ENCODE measurements at places on chromosomes 2 and 18.

GRCh38 chr2:150938527-150938926 is 323.1 kb downstream of the RBM43 start:
- no peak for DNase-seq

DNA sequence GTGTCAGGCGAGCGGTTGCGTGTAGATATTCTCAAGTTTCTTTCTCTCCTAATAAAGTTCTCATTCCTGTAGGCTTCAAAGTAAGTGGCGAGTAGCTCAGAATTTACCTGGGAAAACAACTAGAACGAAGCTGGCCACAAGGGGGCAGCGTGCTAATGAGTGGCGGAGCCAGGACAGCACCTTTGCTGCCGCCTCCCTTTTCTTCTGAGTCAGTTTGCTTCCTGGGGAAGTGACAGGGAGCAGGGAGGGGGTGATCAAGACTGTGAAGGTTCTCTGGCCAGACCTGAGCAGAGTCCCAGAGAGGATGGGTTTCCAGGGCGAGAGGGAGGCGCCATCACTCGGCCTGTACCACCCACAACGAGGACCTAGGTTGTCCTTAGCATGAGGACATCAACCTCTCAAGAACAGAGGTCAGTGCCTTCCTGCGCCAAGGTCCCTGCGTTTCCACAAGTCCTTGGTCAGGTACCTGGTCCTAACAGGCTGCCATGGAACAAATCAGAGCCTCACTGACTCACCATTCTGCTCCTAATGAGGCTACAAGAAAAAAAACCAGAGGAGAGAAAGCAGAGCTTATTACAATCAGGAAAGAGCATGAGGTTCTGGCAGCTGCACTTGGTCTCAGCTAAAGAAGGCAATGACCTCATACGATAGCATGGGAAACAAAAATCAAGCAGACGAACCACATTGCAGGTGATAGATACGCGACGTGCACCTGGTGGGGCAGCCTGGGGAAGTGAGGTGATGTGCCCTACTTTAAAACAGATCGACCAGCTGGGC is 98.7 kb downstream of the PLB1 start:
- peak; percentile 86 for DNase-seq

DNA sequence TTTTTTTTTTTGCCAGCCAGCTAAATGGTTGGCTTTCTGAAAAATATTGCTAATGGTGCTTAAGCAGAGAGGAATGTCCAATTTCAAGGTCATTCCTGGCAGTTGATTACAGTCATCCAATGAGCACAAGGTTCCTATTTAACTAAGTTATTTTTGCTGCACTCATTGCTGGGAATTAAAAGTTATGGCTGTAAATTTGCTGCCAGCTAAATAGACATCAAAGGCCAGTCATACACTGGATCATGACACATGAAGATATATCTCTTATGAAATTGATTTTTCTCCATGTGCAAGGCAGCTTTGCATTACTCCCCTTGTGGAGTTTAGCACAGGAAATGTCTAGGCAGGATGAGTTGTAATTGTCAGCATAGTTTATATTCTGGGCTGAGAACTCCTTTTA is 1898.4 kb upstream of the CELF4 start:
- DNase-seq, result no peak

- no peak for DNase-seq
These were observed 76.6 kb upstream of the BZW1 start for GRCh38 chr2:200735061-200735460.

GRCh38 chr18:9594823-9595596 is 19.3 kb downstream of the PPP4R1 start:
- no peak for DNase-seq

GRCh38 chr2:106956879-106957278 is 70.9 kb upstream of the ST6GAL2 start:
- no peak for DNase-seq

GRCh38 chr2:239979243-239980023 is 45.7 kb downstream of the NDUFA10 start:
- no peak for DNase-seq

- no peak for DNase-seq
These were observed 306.9 kb downstream of the ZNF516 start for GRCh38 chr18:76188097-76188496.

GRCh38 chr2:204042401-204042800 is 105.8 kb downstream of the ICOS start:
- DNase-seq, result no peak

- DNase-seq, result no peak
These were observed 108.3 kb upstream of the MAP3K20 start for GRCh38 chr2:172967036-172967982.

DNA sequence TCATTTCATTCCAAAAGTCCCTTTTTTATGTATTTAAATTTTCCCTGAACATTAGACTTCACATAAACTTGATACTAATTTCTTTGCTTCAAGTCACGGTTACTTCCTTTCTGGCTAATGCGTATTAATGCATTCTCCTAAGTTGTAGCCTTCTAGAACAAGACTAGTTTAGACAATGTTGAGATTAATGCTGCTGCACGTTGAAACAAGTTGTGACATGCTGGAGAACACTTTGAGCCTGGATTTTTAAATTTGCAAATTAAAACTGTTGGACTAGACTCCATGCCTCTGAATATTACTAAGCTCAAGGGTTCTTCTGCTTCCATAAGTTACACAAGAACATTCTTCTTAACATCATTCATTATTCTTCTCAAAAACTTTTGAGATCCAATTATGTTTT is 29.1 kb downstream of the ID2 start:
- DNase-seq, result no peak

GRCh38 chr2:170503971-170504809 is 210.9 kb upstream of the SP5 start:
- no peak for DNase-seq

DNA sequence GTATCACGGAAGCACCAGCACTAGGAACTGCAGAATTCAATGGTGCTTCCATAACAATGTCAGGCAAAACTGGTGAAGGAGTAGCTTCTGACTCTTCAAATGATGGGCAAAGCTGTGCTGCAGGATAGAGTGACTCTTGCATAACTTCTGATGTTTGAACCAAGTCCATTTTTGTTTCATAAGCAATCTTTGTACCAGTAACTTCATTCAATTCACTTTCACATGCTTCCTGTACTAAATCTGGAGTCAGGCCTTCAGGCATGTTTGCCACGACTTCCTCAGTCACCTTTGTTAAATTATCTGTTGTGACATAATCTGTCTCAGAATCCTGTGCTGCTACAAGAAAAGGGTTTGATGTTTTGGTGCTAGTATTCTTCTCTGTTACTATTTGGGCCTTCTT is 24.0 kb downstream of the RTN4 start:
- no peak for DNase-seq

DNA sequence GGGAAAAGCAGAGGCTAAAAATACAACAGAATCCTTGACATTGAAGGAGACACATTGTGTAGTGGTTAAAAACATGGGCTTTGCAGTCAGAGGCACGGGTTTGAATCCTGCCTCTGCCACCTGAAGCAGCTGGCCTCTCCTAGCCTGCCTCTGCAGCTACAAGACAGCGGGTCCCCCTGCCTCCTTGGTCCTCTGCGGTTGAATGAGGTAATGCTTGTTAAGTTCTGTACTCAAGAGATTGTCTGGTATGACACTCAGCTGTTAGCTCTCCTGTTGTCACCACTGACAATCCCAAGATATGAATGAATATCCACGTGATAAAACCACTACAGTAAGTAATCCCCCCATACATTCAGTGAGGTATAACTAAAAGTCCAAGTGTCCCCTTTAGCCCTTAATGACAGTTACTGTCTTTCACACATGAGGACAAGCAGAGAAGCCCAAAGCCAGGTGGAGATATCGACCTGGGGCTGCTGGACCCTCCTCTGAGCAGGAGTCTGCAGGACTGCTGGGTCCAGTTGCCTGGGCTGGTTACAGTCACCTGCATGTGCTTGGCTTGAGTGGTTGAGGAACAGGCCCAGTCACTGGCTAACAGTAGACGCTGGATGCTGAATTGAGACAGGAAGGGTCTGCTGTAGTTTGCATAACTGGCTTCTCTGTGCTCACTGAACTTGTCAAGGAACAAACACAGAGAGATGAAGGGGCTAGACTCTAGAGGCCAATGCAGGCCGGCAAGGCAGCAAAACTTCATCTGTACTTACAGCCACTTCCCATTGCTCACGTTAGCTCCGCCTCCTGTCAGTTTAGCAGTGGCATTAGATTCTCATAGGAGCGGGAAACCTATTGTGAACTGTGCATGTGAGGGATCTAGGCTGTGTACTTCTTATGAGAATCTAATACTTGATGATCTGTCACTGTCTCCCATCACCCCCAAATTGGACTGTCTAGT is 85.5 kb downstream of the TGFA start:
- DNase-seq, result no peak

GRCh38 chr2:51158251-51158650 is 126.3 kb upstream of the NRXN1 start:
- DNase-seq, result peak; percentile 80

GRCh38 chr2:31335921-31336585 is 78.5 kb downstream of the XDH start:
- no peak for DNase-seq

- DNase-seq, result no peak
These were observed 166.9 kb downstream of the GLI2 start for GRCh38 chr2:120902592-120902991.

DNA sequence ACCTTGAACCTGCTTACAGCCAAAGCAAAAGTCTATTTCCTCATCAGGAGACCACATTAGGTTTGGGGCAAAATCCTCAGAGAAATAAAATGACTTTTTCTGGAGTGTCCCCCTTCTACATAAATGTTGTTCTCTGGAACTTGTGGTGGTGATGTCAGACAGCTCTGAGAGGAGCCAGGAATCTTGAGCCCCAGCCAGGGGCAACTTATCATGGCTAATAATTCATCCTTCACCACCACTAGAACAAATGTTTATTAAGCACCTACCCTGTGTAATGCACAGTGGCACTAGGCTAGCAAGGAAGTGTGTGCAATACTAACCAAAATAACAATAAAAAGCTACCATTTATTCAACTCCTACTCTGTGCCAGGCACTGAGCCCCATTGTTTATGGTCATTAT is 9.0 kb upstream of the BMP10 start:
- no peak for DNase-seq

DNA sequence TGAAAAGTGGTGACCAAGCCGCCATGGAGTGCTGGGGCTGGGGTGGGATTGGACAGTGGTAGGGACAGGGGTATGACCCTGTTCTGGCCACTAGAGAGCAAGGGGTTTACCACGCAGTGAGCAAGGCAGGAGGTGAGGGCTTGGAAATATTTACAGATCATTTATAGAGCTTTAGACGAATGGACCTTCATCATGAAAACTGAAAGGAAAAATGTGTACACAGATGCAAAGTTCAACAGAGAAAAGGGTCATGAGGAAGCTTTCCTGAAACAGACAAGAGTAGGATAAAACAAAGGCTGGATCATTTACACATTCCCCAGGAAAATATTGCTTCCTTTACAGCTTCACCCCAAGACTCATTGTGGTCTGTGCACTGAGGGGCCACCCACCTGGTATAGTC is 130.5 kb upstream of the SMAD2 start:
- no peak for DNase-seq
